NCI-H446 (cell line): ENCODE measurements at places on chromosomes 2 and 18.

DNA sequence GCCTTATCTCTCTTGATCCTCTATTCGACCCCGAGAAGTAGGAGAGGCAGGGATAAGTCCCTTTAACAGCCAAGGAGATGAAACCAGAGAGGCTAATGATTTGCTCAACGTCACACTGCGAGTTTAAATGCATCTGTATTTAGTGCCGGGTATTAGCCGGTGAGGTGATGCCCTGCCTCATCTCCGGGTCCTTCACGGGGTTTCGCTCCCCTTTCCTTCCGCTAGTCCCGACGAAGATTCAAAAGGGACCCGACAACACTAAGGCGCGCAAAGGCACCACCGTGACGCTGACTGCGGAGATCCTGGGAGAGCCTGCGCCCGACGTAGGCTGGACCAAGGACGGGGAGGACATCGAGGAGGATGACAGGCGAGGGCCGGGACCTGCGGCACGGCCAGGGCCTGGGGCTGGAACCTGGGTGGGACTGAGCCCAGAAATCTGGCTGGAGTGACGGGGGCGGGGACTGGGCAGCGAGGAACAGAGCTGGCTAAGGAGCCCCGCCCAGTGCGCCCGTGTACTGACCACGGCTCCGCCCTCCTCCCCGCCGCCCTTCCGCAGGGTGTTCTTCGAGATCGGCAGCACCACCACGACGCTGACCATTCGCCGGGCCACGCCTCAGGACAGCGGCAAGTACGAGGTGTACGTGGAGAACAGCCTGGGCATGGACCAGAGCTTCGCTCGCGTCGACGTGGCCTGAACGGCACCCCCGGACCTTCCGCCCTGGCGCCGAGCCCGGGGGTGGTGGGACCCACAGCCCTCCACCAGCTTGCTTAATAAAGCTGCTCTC, 1.0 kb upstream of the GMPPA start:
- DNase-seq, result no peak

- DNase-seq, result no peak
Measured at GRCh38 chr2:11869391-11869991, 123.1 kb downstream of the LPIN1 start.

GRCh38 chr2:173448938-173449471, 94.3 kb downstream of the CDCA7 start:
- peak; percentile 85 for DNase-seq

DNA sequence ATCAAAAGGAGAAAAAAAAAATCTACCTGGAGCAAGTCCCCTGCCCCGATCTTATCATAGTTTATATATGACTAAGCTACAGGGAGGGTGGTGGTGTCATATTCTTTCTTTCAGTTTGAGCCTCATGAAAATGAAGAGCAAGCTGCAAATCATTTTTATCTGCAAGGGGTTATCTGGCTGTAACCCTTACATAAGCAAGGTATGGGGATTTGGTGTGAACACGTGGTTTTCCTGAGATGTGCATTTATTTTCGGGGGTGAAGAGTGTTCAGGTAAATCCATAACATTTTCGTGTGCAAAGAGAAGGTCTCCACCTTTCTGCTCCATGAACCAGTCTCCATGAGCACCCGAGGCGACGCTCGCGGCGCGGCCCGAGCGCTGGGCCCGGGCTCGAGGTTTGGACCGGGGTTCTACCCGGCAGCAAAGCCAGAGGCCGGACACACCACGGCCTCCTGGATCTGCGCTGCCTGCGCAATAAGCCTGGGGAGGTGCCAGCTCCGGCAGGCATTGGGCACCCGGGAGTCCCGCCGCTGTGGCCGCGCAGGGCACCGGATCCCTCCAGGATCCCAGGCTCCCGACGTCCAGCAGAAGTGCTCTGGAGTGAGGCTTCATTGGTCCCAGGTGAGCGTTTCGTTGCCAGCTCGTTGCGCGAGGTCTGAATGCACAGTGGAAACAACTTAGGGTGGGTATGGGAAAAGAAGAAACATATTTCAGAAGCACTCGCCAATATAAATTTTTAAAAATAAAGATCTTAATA, 36.1 kb upstream of the GPD2 start:
- peak; percentile 83 for DNase-seq

- no peak for DNase-seq
Measured at GRCh38 chr2:239773228-239774141, 251.7 kb downstream of the NDUFA10 start.

DNA sequence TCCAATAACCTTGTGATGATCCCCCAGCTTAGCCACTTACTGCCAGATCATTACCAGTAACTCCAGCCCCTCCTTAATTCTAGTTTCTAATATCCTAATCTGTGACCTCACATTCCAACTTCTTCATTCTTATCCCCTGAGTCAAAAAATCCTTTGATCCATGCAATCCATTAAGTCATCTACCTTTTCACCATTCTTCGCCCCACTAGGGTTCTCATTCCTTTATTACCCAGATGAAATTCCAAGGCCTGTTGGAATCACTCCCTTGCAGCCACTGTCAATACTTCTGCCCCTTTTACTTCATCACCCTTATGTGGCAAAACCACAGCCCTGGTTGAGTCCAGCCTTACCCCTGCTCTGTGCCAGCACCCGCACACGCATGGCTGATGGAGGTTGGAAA, 20.3 kb upstream of the IL36G start:
- no peak for DNase-seq

DNA sequence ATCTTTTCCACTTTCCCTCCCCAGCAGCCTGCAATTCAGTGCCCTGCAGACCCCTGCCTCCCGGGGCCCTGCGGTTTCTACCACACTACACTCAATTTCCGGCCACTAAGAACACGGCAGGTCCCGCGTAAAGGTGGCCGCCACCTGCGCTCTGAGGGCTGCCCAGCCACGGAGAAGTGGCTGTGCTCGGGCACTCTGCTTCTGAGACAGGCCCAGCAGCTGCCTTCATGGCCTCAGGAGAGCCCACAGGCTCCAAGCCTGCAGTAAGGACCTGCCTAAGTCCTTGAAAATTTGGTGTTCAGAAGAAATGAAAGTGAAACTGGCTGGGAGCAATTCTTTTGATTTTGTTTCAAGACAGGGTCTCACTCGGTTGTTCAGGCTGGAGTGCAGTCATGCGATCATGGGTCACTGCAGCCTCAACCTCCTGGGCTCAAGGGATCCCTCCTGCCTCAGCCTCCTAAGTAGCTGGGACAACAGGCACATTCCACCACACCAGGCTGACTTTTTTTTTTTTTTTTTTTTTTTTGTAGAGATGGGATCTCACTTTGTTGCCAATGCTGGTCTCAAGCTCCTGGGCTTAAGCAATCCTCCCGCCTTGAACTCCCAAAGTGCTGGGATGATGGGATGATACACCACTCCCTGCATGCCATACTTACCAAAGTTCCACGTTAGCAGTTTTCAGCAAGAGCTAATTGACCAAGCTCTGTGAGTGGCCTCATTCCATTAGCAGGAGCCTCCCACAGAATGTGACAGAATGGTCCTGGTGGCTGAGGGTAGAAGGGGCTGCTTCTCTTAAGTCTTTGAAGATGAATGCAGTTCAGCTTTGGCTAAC, 14.6 kb upstream of the ALPP start:
- no peak for DNase-seq

DNA sequence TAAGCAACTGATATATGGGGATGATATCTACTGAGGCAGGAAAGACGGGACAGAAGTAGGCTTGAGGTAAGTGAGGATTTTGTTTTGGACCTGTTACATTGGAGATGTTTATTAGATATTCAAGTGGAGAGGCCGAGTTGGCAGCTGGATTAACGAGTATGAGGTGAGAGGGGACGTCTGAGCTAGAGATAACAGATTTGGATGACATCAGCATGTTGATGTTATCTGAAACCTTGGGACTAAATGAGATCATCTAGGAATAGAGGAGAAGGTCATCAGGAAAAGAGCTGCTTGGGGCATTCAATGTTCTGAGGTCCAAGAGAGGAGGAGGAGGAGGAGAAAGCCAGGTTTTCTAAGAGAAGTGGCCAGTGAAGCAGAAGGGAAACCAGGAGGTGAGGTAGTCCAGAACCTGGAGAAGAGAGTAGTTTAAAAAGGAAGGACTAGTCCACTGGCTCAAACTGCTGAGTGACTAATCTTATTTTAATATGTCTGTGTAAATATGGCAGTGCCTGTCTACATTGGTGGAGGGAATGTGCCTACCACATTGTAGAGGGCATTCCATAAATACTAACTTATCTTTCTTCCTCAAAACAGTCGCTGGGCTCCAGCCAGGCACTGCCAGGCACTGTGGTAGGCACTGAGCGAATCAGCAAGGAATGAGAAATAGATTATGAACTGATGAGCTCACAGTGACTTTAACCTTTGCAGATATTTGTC, 488.3 kb downstream of the DLGAP1 start:
- no peak for DNase-seq

DNA sequence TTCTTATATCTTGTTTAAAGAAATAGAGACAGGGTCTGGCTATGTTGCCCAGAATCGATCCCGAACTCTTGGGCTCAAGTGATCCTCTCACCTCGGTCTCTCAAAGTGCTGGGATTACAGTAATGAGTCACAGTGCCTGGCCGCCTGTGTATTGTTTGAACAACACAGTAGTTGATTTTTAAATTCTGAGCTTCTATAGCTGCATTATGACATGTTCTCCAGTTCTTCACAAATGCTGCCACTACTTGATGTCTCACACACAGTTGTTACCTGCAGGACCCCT, 7.7 kb upstream of the RHOB start:
- no peak for DNase-seq

DNA sequence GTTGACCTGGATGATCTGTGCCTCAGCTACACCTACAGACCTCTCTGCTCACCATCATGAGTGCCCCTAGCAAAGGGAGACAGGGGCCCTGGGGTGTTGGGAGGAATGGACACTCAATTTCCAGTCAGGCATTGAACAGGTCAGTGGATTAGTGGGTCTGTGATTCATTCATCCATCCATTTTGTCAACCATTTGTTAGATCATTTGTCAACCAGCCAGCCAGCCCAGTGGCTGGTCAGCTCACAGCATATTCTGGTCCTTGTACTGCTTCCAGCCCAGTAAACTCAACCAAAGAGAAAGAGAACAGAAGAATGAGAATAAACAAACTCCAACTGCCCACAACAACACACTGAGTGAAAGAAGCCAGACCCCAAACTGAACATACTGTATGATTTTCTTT, 4.6 kb upstream of the KLF11 start:
- DNase-seq, result no peak

GRCh38 chr2:151111599-151112278, 149.9 kb downstream of the RBM43 start:
- no peak for DNase-seq

- no peak for DNase-seq
Measured at GRCh38 chr2:86608832-86609410, 14.7 kb downstream of the RNF103 start.

- no peak for DNase-seq
Measured at GRCh38 chr2:16405551-16405950, 260.1 kb downstream of the CYRIA start.
